ENCODE measurements at places on chromosomes 13 and 19.

- DNase-seq = no peak
These were observed 849.4 kb downstream of the DACH1 start for GRCh38 chr13:71017607-71018006.

GRCh38 chr13:37959284-37959683, 89.7 kb upstream of the TRPC4 start:
- DNase-seq = no peak

GRCh38 chr19:12984683-12985048, 10.6 kb upstream of the NFIX start:
- no peak for DNase-seq

- no peak for DNase-seq
These were observed 7.3 kb downstream of the FXYD3 start for GRCh38 chr19:35122687-35123551.

- no peak for DNase-seq
These were observed 3.8 kb upstream of the RETN start for GRCh38 chr19:7665076-7665475.

GRCh38 chr19:46442808-46443450, 14.2 kb upstream of the PNMA8C start:
- no peak for DNase-seq

DNA sequence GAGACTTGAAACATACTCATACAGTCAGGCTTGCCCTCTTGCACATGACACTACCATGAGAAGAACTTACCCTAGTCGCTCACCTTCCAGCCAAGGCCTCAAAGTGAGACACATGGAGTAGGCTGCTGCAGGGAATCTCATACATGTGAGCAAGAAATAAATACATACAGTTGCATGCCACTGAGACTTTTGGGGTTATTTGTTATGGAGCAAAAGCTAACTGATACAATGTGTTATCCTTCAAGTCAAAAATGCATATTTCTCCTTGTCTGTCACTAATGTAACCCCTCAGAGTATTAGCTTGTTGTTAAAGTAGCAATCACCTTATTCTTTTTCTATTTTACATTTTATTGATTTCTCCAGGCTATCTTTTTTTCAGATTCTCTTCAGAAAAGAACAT, 58.1 kb downstream of the FOXO1 start:
- no peak for DNase-seq

GRCh38 chr13:101726681-101727080, 274.2 kb downstream of the ITGBL1 start:
- no peak for DNase-seq

- no peak for DNase-seq
These were observed 35.4 kb downstream of the DOCK9 start for GRCh38 chr13:98942485-98942884.

DNA sequence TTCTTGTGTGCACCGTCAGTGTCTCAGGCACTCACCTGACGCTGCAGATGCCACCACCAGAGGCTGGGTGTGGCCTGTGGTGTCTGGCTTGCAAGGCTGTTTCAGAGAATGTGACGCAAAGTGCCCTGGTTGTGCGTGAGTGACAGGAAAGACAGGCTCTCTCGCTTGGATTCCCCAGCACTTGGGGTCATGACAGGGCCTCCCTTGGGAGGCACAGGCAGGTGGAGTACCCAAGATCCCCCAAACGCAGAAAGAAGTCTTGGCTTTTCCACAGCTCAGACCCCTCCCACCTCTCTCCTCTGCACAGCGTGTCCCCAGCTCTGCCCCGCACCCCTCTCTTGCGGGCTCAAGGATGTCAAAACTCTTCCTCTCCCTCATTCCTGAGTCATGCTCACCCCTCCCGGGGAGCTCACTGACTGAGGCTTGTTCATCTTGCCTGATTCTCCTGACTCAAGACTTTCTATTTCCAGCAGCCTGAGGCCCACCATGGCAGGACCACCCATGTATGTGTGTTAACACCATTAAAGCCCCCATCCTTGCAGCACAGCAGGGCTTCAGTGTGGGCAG, 21.0 kb downstream of the DHX34 start:
- no peak for DNase-seq

- no peak for DNase-seq
These were observed 6.1 kb downstream of the SOX21 start for GRCh38 chr13:94706101-94706842.

DNA sequence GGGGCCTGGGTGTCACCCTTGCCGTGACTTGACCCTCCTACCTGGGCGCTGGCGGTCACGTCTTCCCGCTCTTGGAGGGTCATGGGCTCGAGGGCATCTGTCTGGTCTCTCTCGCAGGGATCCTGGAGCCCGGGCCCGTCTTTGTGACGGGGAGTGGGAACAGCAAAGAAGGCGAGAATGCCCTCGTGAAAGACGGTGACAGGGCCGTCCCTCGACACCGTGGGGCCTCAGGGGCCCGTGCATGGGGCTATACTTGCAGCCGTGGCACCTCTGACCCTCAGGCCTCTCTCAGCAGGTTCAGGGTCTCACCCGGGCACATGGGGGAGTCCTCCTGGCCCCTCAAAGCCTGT, 20.9 kb upstream of the MATK start:
- no peak for DNase-seq

- DNase-seq = no peak
These were observed 1.9 kb downstream of the TSKS start for GRCh38 chr19:49761249-49761624.

DNA sequence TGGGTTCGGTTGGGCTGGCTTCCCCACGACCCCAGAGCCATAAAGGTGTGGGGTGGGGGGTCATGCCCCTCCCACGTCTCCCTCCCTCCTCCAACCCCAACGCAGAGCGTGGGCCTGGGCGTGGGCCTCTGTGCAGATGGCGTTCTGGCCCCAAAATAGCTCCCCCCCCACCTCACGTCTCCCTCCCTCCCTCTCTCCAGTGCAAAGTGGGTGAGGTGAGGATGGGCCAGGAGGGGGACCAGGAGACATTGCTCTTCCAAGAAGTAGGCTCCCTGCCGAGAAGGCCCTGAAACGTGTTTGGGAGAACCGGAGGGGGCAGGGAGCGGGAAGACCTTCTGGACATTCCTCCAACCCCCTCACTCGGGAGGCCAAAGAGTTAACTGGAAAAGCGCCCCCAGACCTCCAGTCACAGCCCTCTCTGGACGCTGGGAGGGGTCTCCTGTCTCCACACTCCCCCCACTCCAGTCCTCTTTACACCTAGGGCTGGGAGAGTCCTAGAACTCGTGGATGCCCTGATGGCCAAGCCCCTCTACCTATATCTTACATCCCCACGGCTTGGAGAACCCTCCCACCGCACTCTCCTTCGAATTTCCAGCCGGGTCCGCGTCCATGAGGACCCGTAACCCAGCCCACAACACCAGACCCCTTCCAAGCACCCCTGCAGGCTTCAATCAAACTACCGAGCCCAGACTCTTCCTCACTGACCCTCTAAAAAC, 855 bp downstream of the UNC13A start:
- DNase-seq = no peak

DNA sequence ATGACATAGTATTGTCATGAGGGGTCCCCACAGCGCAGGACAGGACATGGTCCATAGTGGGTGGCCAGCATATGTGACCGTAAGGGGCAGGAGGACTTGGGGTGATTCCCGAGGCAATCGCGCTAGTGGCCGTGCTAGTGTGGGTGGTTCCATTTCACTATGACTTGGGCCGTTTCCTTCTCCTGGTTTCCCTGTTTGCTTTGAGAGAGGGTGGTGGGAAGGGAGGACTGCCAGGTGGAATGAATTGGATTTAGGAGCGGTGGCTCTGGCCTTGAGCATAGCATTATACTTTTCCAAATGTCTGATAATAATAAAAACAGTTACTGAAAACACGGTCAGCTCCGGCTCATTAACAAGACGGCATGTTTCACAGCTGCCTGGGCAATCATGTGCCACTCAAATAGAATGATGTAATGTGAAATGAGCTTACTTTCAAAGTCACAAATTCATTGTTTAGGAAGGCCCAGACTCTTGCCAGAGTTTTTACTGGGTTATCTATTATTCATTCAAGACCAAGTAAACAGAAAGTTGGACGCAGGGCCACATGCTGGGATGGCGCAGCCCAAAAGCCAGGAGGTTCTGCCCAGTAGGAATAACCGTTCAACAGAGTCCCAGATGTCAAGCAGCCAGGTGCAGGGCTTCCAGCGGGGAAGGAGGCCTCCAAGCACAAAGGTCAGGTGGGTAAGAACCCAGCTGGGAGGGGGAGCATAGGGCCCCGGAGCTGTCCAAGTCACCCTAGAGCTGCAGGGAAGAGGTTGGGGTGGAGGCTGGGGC, 19.6 kb upstream of the SLC15A1 start:
- DNase-seq = no peak

DNA sequence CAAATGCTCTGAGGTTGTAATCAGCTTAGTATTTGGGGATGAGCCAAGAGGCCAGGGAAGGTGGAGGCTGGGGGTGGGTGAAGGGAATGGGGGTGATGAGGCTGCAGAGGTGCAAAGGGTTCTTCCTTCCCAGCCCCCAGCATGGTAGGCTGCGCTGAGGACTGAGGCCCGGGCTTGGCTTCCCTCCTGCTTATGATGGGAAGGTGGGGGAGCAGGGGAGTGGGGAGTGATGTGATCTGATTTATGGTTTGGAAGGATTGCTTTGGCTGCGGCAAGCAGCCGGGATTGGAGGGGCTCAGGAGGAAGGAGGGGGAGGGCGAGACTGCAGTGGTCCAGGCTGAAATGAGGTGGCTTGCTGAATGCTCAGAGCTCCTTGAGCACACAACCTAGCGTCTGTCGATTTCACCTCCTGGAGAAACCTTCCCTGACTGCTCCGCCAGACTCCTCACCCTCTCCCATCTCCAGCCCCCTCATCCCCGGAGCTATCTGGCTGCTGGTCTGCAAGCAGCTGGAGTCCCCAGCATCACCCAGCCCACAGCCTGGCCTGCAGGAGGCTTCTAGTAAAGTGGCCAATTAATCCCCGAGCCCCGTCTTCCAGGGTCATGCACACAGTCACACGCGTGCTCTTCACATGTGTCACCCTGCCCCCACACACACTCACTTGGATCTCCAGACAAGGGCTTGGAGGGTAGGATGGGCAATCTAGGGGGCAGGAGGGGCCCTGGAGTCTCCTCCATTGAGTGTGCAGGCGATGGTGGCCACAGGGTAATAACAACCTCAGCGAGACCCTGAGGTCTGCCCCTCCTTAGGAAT, 757 bp upstream of the CLEC11A start:
- no peak for DNase-seq

- DNase-seq = no peak
These were observed 46.0 kb downstream of the MICU2 start for GRCh38 chr13:21557995-21558394.

DNA sequence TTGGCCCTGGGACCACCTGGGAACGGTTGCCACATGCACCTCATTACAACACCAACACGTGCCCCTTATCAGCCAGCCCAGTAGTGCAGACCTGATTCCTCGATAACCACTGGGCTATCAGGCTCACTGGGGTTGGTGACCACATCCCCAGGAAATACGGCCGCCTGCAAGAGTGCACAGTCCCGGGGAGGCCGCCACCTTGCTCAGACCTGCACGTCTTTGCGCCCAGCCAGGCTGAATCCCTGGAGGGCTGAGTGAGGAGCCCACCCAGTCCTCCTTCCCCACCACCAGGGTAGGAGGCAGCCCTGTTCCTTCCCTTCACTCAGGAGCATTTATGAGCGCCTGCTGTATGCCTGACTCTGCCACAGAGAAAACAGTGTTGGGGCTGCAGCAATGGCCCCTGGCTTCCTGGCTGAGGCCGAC, 67.8 kb downstream of the CEBPG start:
- DNase-seq = no peak

DNA sequence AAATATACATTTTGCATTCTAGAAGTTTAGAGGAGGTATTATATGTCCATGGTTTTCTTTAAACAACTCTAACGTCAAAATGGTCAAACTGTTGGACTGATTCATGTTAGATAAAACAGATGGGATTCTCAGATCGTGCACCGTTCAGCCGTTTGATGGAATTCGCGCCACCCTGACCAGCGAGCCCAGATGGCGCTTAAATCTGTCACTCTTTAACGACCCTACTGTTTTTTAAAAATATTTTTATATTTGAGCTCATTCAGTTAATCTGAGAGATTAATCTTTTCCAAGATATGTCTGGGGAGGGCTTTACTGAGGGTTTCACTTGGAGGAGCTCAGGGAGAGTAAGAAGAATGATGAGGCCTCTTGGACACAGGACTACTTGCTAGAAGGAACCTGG, 164.4 kb downstream of the TM9SF2 start:
- DNase-seq = no peak

DNA sequence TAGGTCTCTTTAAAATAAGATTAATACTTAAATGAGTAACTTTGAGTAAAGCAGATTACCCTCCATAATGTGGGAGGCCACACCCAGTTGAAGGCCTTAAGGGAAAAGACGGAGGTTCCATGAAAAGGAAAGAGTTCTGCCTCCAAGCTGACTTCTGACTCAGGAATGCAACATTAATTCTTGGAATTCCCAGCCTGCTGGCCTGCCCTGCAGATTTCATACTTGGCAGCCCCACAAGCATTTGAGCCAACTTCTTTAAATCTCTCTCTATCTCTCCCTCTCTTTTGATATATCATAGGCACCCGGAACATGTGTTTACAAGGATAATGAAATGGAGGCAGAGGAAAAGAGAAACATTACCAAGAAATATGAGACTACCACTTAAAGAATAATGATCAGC, 902.3 kb upstream of the MIR17HG start:
- no peak for DNase-seq

DNA sequence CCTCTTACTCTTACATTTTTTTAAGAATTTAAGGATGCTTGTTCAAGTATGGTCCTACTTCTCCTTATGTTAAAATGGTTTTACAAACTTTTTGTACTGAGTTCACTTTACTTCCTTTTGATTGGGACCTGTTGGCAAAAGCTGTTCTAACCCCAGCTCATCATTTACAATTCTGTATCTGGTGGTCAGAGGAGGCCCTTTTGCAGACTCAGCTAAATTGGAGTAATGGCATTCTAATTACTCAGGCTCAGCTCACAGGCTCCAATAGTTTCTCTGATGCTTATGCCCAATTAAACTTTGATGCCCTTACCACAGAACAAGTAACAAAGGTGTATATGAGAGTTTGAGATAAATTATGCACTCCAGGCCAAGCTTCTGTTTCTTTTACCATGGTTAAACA, 1632.0 kb downstream of the UQCRFS1 start:
- DNase-seq = no peak

DNA sequence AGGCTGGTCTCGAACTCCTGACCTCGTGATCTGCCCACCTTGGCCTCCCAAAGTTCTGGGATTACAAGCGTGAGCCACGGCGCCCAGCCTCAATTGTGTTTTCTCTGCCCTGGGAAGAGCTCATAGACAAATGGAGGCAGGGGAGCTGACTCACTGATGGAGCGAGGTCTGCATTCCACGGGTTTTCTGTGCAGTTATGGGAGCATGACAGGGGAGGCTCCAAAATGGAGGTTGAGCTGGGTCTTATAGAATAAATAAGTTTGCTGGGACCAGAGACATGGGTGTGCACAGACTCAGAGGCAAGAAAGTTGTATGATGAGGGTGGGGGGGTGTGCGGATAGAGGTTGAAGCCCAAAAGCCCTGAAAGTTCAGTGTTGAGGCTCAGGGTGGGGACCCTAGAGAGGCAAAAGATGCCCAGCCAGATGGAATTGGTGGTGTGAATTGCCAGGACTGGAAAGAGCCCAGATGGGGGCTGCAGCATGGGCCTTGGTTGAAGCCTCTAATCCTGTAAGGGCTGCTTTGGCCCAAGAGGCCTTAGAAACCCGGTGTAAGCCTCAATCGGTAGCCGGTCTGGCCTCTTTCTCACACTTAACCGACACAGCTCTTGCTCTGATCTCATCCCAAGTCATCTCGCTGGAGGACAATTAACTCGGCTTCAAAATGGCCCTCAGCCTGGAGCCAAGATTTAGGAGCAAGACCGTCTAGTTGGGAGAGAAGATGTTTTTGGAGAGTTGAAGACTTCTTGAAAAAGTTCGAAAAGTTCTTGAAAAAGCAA, 1.9 kb downstream of the TPM4 start:
- DNase-seq = no peak

GRCh38 chr13:106176117-106176516, 359.3 kb downstream of the EFNB2 start:
- no peak for DNase-seq
